ENCODE measurements at places on chromosomes 2 and 18. TPM values are rescaled to one million over a fixed set of nuclear protein-coding genes. Genes with fewer than 3 reads are reported as not detected.

The UGT1A8 gene
- total RNA-seq = 0.71 TPM

The UGGT1 gene
- total RNA-seq = 68.1 TPM

The TMEM247 gene
- not detected for total RNA-seq

The EN1 gene
- not detected for total RNA-seq

The GPR55 gene
- not detected for total RNA-seq

The CRYGC gene
- not detected for total RNA-seq

The SIX3 gene
- not detected for total RNA-seq

The TBR1 gene
- total RNA-seq = not detected

The ALPP gene
- total RNA-seq = not detected

The NAT8 gene
- not detected for total RNA-seq

The LDLRAD4 gene
- total RNA-seq = 3.1 TPM

The PDCD1 gene
- total RNA-seq = not detected

The STPG4 gene
- total RNA-seq = 0.37 TPM

The TDRD15 gene
- not detected for total RNA-seq

The SATB2 gene
- total RNA-seq = 19.0 TPM

The SLC8A1 gene
- 13.1 TPM for total RNA-seq

The SDC1 gene
- 16.8 TPM for total RNA-seq

The SKOR2 gene
- not detected for total RNA-seq

The TIMM21 gene
- 33.4 TPM for total RNA-seq

The FOXD4L1 gene
- 0.09 TPM for total RNA-seq

The MZT2B gene
- total RNA-seq = 204 TPM

The C2orf72 gene
- under 0.01 TPM for total RNA-seq

The GNLY gene
- not detected for total RNA-seq

The CNTNAP5 gene
- not detected for total RNA-seq

The TSPYL6 gene
- not detected for total RNA-seq

The APOB gene
- total RNA-seq = under 0.01 TPM

The FLACC1 gene
- total RNA-seq = 0.74 TPM

The CROCC2 gene
- 0.14 TPM for total RNA-seq

The HOXD11 gene
- total RNA-seq = 0.14 TPM

The MRPS9 gene
- 30.0 TPM for total RNA-seq

The NEB gene
- 0.18 TPM for total RNA-seq

The TTC21B gene
- 25.4 TPM for total RNA-seq

The SERPINB10 gene
- total RNA-seq = not detected

Measured in smooth muscle cell of bladder (primary cell).